Stimulated activated CD8-positive, alpha-beta memory T cell treated with anti-CD3 and anti-CD28 coated beads, Interleukin-15, amount 100 ng/mL, for 48 hours (primary cell): ENCODE measurements at places on chromosomes 7 and 10.
A peak's percentile ranks its signal among the peaks of the same experiment; 100 is the strongest.

DNA sequence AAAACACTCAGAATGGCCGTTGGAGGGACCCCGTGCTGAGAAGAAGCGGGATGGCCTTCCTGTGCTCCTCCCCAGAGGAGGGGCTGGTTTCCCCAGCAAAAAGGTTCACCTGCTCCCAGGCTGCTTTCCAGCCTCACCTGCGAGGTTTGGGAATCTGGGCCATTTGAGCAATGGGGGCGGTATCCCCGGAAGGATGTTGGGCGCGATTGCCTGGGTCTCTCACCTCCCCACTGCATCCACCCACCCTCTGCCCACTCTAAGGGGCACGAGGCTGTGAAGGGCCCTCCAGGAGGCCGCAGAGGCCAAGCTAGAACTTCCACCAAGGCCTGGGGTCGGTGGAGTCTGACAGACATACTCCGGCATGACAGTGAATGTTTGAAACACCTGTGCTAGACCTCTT, 147.6 kb downstream of the PAXIP1 start:
- DNase-seq, result no peak

- no peak for DNase-seq
Observed at GRCh38 chr7:121041516-121042148, 53.1 kb downstream of the CPED1 start.

DNA sequence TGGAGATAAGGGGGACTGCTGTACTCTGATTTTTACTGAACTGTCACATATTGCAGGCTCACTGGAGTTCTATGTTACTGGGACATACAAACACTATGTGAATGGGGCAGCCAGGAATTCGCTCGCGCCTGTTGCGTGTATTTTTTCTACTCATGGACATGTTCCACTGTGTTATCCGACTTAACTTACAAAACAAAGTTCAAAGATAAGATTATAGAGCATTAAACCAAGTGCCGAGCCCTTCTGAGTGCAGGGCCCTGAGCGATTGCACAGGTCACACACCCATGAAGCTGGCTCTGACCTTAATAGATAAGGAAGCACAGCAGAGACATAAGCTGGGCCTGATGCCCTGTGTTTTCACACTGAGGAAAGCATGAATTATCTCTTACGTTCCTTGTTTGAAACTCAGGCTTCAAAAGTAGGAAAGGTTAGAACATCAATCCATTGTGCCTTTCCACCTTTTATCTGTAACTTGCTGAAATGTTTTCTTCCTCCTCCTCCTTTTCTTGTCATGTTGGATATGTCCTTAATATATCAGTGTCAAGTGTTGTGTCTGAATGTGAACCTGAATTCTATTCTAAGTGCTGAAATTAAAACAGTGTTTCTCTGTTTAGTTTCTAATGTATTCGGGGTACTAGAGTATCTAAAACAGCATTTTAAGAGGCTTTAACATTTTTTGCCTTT, 273.8 kb downstream of the AUTS2 start:
- DNase-seq, result no peak

GRCh38 chr10:120385992-120386391, 71.0 kb upstream of the PLPP4 start:
- no peak for DNase-seq

DNA sequence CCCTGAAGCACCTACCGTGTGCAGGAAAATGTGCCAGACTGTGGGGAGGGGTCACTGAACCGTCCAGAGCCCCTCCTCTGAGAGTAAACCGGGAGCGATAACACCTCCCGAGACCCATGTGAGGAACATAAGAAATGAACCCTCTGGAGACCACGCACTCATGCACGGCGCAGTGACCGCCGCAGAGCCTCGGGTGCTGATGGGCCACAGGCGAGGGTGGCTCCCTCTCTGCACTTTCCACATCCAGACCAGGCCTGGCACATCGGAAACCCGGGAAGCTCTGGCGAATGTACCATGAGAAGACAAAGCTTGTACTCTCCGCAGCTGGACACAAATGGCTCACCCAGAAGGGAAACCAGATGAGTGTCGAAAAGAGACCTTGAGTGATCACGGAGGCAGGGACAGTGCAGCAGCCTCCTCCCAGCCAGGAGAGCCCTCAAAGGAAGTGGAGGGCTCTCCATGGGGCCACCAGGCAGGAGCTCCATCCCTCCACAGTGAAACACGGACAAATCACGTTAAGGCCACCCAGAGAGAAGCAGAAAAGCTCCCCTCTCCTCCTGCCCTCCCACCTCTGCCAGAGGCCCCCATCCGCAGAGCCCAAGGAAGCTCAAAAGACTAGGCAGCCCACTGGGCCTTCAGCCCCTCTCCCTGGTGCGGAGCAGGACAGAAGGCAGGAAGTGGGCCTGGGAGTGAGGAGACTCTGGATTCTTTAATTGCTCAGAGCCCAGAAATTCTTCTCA, 178.1 kb upstream of the PPP2R2D start:
- no peak for DNase-seq

DNA sequence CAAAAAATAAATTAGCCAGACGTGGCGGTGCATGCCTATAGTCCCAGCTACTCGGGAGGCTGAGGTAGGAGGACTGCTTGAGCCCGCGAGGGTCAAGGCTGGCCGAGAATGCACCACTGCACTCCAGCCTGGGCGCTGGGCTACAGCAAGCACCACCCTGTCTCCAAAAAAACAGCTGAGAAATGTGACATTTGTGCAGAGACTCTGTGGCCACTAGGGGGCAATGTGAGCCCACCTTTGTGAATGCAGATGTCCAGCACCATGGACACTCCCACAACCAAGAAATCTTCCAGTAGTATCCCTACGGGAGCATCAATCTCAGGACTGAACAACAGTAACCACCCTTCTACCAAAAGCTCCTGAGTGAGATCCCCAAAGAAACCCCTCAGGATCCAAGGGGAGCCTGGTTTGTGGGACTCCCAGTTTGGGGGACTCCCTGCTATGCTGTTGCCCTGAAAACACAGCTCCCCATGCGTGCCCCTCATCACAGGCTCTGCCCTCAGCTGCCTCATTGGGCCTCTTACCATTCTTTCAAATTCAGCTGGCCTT, 6.2 kb upstream of the AHCYL2 start:
- DNase-seq, result peak; percentile 45

GRCh38 chr7:1058821-1059199, 14.5 kb downstream of the GPR146 start:
- DNase-seq, result no peak

GRCh38 chr7:156374335-156374734, 266.2 kb upstream of the RNF32 start:
- DNase-seq, result no peak

DNA sequence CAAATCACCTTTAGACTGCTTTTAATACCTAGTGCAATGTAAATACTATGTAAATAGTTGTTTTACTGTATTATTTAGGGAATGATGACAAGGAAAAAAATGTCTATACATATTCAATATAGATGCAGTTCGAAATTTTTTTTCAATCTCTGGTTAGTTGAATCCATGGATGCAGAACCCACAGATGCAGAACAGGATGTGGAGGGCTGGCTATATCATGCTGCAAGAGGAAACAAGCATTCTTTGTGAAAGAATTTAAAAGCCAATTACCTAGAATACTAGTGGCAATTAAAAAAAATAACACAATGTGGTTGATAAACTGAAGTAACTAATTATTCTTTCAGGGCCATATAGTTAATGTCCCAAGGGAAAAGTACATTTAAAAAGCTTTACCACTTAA, 170.4 kb downstream of the ZNF438 start:
- DNase-seq, result no peak

DNA sequence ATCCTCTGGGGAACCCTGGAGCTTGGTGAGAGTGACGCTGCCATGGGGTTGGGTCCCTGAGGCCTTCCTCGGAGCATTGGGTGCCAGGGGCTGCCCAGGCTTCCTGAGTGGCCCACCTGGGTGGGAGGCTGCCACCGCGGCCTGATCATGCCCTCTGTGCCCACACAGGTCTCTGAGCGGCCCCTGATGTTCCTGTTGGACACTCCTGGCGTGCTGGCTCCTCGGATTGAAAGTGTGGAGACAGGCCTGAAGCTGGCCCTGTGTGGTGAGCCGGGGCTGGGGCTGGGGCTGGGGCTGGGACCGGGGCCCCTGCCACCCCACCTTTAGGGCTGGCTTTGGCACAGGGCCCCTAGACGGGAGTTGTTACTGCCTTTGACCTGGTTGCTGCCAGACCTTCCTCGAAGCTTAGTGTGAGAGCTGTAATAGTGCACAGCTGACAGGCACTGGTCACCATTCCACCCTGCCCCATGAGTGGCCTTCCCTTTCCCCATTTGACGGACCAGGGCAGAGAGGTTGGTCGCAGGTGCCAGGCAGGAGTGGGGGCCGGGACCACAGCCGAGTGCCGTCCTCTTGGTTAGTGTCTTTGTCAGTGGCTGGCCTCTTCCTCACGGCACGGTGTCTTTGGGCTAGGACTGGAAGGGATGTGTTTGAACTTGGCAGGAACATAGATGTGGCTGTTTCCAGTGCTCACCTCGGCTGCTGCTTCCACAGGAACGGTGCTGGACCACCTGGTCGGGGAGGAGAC, 8.2 kb downstream of the MTG1 start:
- DNase-seq, result no peak

- DNase-seq, result no peak
Observed at GRCh38 chr7:73358590-73359275, 30.8 kb downstream of the FKBP6 start.

DNA sequence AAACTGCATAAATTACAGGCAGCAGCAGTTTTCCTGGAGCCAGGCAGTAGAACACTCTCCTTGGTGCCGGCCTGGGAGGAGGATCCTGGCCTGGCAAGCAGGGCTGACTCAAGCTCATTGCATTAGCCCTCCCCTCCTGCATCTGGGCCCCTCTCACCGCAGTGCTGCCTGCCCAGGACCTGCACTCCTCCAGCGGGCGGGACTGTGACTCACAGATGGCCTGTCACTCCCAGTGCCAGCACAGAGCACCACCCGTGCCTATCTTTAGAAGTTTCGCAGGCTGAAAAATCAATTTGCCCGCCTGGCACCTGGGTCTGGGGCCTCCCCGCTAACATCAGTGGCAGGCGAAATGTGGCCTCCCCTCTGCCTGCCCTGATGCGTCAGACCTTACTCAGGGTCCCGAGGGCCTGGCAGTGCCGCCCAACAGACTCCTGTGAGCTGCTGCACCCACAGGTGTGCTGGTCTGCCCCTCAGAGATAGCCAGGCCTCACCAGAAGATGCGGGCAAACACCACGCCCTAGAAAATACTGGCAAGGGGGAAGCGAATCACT, 123.8 kb downstream of the KCNMA1 start:
- no peak for DNase-seq

DNA sequence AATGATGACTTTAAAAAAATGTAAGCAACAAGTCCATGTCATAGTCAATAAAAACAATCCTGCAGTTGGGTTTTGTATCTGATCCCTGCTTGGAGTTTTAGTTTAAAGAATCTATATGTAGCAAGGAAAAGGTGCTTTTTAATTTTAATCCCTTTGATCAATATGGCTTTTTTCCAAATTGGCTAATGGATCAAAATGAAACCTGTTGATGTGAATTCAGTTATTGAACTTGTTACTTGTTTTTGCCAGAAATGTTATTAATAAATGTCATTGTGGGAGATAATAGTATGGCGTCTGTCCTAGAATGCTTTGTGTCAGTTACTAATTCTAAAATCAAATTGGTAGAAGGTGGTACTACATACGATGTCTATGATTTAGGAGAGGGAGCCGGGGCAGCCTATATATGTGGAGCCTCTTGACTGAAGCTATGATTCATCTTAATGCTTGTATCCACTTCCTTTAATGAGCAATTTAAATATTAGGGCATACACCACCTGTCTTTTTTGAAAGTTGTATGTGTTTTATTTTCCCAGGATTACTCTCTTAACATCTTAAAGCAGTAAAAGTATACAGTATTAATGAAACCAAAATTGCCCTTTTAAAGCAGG, 10.3 kb upstream of the PBLD start:
- no peak for DNase-seq

DNA sequence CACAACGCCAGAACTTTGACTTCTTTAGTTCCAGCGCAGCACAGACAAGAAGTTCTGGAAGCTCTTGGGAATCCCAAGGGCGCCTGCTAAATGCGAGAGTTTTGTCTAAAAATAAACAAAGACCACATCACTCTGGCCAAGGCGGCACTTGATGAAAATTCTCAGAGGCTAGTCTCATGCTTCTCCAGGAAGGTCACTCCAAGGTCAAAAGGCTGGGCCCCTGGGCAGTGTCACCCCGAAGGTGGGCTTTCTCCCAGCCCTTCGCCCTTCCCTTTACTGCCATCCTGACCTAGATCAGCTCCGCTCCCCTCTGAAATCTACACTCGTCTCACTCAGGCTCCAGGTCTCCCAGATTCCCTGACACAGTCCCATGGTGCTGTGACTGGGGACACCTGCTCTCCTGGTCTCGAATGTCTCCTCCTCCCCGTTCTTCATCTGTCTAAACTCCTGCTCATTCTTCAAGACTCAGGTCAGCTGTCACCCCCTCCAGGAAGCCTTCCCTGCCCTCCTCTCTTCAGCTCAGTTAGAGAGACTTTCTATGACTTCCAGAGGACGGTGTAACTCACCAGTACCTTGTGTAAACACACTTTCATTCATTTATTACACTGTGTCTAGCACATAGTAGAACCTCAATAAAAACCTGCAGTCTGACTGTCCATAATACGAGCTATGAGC, 10.5 kb downstream of the FAM53B start:
- DNase-seq, result no peak

DNA sequence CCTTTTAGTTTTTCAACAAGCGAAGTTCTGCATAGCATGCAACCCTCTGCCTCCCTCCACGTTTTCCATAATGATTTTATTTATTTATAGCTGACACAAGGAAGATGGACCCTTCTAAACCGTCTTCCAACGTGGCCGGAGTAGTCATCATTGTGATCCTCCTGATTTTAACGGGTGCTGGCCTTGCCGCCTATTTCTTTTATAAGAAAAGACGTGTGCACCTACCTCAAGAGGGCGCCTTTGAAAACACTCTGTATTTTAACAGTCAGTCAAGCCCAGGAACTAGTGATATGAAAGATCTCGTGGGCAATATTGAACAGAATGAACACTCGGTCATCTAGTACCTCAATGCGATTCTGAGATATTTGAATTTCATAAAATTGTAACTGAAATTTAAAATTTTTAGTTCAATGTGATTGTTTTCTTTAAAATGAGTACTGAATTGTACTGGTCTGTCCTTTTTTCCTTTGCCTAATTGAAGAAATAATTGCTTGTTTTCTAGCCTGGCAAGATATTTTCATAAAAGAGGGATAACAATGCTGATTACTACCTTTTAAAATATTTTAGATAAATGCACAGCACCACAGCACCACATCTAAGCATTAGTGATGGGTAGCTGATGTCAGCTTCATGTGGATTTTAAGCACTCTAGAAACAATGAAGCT, 41.5 kb upstream of the SLC39A12 start:
- DNase-seq, result no peak

- DNase-seq, result no peak
Observed at GRCh38 chr7:140033036-140033435, 29.7 kb downstream of the PARP12 start.

DNA sequence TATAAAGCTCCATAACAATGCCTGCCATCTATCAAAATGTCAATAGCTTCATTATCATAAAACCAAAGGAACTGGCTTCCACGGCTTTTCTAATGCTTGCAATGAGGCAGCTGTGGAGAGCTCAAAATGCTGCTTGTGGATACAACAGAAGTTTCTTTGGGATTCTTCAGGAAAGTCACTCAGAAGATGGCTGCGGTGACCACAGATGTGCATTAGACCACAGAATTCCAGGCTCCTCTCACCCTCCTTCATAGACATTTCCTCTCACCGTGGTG, 77.2 kb downstream of the CDCA7L start:
- DNase-seq, result no peak

GRCh38 chr10:44178281-44178680, 206.6 kb downstream of the CXCL12 start:
- no peak for DNase-seq

- DNase-seq, result no peak
Observed at GRCh38 chr7:6559896-6560295, 8.6 kb upstream of the GRID2IP start.
